ENCODE measurements at places on chromosomes 5 and 9.

DNA sequence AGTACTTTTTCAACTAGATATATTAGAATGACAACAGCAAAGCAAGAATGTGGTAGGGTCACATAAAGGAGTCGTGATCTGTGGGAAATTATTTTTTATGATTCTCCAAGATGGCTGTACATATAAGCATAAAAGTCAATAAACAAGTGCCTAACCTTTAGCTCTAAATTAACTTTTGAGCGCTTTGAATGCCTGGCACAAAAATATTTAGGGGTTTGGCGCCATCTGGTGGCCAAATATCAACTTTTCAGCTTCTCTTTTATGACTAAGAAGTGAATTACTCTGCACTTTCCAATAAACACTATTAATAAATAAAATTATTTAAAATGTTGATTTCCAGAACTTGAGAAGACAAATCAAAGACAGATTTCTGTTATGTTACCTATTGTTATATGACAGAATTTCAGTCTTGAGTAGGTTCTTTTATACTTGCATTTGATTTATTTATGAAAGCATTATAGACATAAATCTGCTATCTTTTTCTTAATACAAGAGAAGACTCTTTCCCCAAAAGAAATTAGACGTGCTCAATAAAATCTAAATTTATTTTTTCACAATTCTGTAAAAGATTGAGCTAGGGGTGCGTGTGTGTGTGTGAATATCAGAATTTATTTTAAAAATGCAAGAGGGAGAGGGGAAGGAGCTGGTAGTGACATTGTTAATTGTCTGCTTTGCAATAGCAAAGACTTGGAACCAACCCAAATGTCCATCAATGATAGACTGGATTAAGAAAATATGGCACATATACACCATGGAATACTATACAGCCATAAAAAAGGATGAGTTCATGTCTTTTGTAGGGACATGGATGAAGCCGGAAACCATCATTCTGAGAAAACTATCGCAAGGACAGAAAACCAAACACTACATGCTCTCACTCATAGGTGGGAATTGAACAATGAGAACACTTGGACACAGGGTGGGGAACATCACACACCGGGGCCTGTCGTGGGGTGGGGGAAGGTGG, 36.7 kb upstream of the ARRDC3 start:
- DNase-seq = peak; percentile 71

GRCh38 chr9:1709347-1709746, 305.8 kb upstream of the SMARCA2 start:
- no peak for DNase-seq

DNA sequence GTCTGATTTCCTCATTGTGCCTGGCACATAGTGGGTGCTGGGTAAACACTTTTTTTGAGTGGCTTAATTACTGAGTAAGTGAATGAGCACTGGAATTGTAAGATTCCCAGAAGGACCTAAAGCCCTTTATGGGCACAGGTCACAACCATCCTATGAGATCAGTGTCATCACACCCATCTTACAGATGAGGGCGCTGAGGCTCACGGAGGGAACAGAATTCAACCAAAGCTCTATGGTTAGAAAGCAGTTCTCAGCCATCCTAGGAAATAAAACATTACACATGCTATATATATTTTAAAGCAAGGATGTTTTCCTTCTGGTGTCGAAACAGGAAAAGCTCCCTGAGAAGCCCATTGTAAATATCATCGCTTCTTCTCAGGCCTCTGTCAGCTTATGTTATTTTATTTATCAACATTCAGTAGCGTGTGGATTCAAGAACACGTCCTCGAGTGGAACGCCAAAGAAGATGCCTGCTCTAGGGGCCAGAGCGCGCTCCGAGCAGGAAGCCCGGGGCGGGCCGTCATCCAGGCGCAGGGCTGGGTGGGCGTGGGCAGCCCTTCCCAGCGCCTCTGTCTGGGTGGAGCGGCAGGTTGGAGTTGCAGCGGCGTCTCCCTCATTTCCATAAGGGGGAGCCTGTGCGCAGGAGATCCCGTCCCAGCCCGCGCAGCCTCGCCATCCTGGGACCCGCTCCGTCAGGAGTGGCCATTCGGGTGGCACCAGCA, 155.8 kb upstream of the SMIM23 start:
- no peak for DNase-seq

- DNase-seq = no peak
Observed at GRCh38 chr9:89464300-89464901, 33.5 kb downstream of the SEMA4D start.

GRCh38 chr9:27653246-27653645, 80.0 kb upstream of the C9orf72 start:
- no peak for DNase-seq

DNA sequence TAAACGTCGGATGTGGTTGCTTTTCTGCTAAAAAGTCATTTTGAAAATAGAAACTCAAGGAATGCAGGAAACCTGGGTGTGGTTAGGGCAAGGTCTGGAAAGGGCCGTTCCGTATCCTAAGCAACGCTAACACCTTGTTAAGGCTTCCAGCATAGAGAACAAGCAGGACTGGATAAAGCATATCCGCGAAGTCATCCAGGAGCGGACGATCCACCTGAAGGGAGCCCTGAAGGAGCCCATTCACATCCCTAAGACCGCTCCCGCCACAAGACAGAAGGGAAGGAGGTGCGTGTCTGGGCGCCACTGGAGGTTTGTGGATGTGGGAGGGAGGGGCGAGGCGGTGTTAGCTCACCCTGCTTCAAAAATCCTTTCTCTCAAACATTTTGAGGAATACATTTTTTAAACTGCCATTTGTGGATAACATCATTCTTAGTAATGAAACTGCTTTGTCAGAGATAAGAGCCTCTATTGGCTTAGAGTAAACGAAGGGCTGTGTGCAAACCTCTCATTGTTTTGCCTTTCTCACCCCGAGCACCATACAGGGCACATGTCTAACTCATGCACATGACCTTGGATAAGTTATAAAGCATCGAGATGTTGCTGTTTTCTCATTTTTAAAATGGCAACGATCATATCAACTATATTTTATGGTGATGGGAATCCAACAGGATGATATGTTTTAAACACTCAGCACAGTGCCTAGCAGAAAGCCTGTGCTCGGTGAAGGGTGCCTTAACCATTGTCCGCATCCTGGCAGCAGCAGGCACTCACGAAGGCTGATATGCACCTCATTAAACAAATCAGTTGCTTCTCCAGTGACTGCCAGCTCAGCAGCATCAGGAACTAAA, 175.7 kb upstream of the OTULINL start:
- no peak for DNase-seq

DNA sequence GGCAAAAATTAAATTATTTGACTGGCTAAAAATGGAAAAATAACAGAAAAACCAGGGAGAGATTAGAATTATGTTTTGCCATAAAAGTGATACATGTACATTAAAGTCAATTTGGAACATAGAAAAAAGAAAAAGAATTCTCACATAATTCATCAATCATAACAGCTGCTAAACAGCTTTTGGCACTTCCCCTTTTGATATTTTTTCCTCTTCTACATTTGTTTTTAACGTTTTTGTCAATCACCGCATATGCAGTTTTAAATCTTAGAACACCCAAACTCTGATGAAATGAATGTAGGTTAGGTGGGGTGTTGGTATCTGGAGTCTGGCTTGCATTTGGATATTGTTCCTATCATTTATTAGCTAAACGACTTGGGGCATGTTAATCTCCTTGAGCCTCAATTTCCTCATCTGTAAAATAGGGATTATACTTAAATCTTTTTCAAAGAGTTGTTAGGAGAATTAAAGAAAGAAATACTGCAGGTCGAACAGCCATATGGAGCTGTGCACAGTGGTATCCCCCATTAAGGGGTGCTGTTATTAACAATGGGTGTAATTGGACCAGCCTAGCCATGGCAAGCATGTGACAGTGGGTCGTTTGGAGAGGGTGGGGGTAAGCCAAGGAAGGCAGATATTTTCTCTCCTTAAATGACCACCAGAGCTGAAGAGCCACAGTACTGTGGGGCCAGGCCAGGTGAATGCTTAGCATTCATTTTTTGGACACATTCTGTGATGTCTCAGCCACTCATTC, 22.6 kb downstream of the NPR3 start:
- no peak for DNase-seq

DNA sequence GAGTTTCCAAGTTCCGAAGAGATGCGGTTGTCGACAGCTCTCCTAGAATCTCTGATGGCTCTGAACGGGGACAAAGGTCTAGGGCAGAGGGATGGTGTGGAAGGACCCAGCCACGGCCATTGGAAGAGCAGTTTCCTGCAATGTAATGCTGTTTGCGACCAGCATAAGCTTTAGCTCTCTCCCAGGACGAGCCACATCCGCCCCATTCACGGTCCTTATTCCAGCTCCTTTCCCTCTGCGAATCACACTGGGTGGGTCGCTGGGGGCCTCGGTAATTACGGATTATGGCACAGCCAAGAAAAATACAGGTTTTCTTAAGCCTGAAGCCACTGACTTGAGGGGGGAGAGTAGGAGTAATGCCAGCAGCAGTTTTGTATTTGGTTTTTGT, 22.7 kb downstream of the ANXA2R start:
- DNase-seq = no peak

- no peak for DNase-seq
Observed at GRCh38 chr5:129217179-129217578, 122.6 kb downstream of the ISOC1 start.

- DNase-seq = no peak
Observed at GRCh38 chr5:149235841-149236240, 35.8 kb upstream of the AFAP1L1 start.

GRCh38 chr5:78972654-78973428, 12.3 kb downstream of the ARSB start:
- no peak for DNase-seq

DNA sequence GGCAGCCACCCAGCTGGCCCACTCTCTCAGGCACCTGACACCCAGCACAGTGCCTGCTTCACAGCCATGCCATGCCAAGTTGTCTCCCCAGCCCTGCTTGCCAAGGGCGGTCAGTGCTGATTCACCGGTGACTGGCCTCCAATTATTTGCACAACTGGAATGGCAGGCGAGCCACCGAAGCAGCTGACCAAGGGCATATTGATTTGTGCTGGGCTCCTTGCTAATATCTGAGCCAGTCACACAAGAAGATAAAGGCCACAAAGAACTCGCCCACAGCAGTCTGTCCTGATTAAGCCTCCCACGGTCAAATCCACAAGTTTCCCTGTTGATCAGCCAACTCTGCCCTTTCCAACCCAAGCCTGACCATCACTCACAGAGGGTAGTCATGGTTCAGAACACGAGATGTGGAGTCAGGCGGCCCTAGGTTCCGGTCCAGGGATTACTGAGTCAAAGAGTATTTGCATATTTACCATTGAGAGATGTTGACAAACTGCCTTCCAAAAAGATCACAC, 6.4 kb upstream of the EEIG1 start:
- DNase-seq = no peak

GRCh38 chr5:60722416-60722815, 22.4 kb upstream of the DEPDC1B start:
- no peak for DNase-seq

DNA sequence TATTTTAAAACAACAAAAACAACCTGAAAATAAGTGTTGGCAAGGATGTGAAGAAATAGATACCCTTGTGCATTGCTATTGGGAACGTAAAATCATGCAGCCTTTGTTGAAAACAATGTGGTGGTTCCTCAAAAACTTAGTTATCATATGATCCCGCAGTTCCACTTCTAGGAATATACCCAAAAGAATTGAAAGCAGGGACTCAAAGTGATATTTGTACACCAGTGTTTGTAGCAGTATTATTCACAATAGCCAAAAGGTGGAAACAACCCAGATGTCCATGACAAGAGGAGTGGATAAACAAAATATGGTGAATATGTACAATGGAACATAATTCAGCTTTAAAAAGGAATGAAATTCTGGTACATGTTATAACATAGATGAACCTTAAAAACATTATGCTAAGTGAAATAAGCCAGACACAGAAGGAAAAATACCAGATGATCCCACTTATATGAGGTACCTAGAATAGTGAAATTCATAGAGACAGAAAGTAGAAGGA, 29.0 kb downstream of the IRF1 start:
- no peak for DNase-seq
